ENCODE measurements at places on chromosomes 12 and 14.

GRCh38 chr12:49048953-49049352, 11.6 kb downstream of the KMT2D start:
- no peak for DNase-seq

DNA sequence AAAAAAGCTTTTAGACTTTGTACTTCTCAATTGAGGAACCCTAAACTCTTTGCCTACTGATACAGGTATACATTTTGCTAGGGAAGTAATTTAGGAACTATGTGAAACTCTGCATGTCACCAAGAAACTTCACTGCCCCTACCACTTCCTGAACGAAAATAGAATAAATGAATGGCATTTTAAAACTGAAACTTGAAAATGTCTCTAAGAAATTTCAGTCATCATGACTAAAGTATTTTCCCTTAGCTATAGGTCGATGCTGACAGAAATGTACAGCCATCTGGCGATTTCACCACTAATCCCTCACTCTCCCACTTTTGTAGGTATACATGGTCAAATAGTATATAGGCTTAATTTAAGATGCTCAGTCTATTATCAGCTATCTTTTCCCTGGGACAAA, 194.9 kb upstream of the SYT10 start:
- DNase-seq = no peak

DNA sequence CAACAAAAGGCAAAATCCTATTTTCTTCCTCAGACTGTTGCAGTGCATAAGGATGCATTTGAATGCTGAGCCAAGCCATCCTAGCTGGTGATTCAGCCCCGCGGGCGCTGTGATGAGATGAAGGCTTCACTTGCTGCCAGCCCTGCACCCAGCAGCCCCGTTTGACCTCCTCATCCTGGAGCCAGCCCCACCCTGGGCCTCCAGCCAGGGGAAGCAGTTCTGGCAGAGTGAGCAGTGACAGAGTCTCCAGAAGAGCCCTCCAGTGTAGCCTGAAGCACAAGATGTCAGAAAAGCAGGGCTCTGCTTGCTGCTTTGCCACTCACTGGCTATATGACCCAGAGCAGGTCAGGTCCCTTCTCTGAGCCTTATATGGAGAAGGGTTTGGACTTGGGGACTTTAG, 96.2 kb upstream of the HSPB8 start:
- DNase-seq = no peak

- no peak for DNase-seq
Observed at GRCh38 chr14:71006200-71006563, 98.9 kb downstream of the PCNX1 start.

DNA sequence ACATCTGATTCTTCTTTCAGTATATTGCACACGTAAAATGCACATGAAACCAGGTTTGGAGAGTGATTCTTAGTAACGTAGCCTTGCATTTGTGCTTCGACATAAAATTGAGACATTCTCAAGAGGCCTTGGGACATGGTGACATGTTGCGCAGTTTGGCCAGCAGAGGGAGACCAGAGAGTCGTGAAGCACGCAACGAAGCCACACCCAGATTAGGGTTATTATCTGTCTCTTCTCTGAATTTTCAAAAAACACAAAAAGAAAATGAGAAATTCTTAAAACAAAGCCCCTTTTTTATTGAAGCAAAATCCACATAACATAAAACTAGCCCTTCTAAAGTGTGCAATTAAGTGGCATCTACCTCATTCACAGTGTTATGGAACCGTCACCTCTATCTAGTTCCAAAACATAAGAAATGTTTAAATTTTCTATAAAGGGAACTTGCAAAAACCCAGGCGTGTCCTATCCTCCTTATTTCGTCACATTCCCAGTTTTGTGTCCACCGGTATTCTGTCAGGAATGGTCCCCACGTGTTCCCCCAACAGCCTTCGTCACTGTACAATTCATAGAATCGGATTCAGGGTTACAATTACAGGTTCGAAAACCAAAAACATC, 108.8 kb upstream of the ATF7IP start:
- DNase-seq = peak; percentile 52

DNA sequence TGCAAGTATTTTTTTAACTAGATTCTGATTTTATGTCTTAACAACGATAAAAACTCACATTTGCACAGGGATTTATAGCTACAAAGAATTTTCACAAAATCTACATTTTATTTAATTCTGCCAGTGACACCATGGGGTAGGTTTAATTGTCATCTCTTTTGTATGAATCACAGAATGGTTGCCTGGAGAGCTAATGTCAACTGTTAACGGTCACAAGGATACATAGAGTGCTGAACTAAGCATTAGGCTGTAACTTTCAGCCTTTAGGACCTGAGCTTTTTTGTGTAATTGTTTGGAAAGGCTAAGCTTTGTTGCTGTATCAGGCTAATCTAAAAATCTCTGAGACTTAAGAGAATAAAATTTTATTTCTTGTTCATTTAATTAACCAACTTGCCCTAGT, 465.3 kb upstream of the TBX3 start:
- no peak for DNase-seq

DNA sequence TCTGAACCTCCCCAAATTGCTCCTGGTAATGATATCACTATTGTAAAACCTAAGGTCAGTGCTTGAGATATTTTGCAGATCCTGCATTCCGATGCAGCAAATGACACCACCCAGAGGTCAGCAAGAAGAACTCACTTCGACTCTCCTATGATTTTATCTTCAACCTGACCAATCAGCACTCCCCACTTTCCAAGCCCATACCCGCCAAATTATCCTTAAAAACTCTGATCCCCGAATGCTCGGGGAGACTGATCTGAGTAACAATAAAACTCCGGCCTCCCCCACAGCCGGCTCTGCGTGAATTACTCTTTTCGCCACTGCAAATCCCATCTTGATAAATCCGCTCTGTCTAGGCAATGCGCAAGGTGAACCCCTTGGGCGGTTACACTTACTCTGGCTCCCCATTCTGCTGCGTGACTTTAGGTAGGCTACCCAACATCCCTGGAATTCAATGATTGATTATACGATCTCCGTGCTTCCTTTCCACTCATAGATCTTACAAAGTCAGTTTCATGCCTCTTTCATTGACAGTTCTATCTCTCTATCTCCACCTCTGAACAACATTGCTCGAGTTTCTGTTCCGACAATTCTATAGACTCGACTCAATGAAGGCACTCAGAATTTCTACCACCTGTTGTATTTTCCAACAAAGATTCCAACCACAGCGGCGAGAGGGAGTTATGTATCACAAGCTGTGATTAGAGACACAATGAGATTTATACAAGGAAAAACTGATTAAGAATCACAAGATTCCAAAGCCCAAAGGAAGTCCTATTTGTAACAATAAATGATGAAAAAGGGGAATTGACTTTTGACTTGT, 939 bp downstream of the NPC2 start:
- no peak for DNase-seq

- no peak for DNase-seq
Observed at GRCh38 chr12:124543052-124543589, 24.3 kb downstream of the NCOR2 start.

DNA sequence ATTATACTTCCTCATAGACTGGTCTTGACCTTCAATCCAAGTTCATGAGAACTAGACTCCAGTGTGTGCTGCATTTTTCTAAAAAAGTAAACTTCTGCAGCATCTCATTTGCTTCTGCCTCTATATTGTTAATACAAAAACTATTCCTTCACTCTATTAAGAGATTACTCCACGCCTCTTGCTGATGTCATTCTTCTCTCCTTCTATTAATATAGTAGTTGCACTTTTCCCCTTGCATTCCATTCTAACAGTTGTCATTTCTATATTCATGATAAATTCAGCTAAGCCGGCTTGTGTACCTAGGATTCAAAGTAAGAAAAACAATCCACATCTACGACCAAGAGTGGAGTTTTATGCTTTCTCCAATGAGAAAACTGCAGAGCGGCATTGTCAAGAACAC, 480.4 kb upstream of the NOVA1 start:
- no peak for DNase-seq

- no peak for DNase-seq
Observed at GRCh38 chr14:68292441-68293215, 473.0 kb downstream of the RAD51B start.

All from T-helper 2 cell (primary cell).